ENCODE measurements at places on chromosomes 1 and 21. TPM values are rescaled to one million over a fixed set of nuclear protein-coding genes. Genes with fewer than 3 reads are reported as not detected.

The ERVH48-1 gene
- not detected for polyA plus RNA-seq

The PDZK1 gene
- 0.16 TPM for polyA plus RNA-seq

The CEP85 gene
- polyA plus RNA-seq, result 16.6 TPM

The C1orf94 gene
- polyA plus RNA-seq, result not detected

The ALDH4A1 gene
- polyA plus RNA-seq, result 18.5 TPM

The IFNLR1 gene
- polyA plus RNA-seq, result 0.29 TPM

The LCE1C gene
- polyA plus RNA-seq, result not detected

The SLC45A1 gene
- polyA plus RNA-seq, result 2.5 TPM

The RIMS3 gene
- polyA plus RNA-seq, result 2.9 TPM

The GPR37L1 gene
- polyA plus RNA-seq, result not detected

The PIK3CD gene
- polyA plus RNA-seq, result 6.0 TPM

The PTPRU gene
- 2.9 TPM for polyA plus RNA-seq

The MTARC2 gene
- polyA plus RNA-seq, result 6.1 TPM

The STYXL2 gene
- polyA plus RNA-seq, result not detected

The NR1I3 gene
- not detected for polyA plus RNA-seq

The OR10R2 gene
- polyA plus RNA-seq, result not detected

The CYP4Z1 gene
- polyA plus RNA-seq, result not detected

The TRIM45 gene
- polyA plus RNA-seq, result 7.4 TPM

The MSH4 gene
- polyA plus RNA-seq, result not detected

The OR2L5 gene
- not detected for polyA plus RNA-seq

The C2CD2 gene
- 15.0 TPM for polyA plus RNA-seq

The RSPO1 gene
- polyA plus RNA-seq, result not detected

The TMEM54 gene
- 54.5 TPM for polyA plus RNA-seq

The GJA9 gene
- polyA plus RNA-seq, result not detected

The ADGRL4 gene
- 0.24 TPM for polyA plus RNA-seq

The KISS1 gene
- 0.10 TPM for polyA plus RNA-seq

The MSTO1 gene
- polyA plus RNA-seq, result 22.4 TPM

The ADAMTS4 gene
- 1.2 TPM for polyA plus RNA-seq

The IL22RA1 gene
- 0.03 TPM for polyA plus RNA-seq

The SNAPIN gene
- polyA plus RNA-seq, result 57.6 TPM

The FCN3 gene
- not detected for polyA plus RNA-seq

The VWA5B1 gene
- polyA plus RNA-seq, result not detected

The CELA2B gene
- polyA plus RNA-seq, result not detected

The SAMD13 gene
- 1.3 TPM for polyA plus RNA-seq

The MARK1 gene
- 3.0 TPM for polyA plus RNA-seq

The FCGR3B gene
- not detected for polyA plus RNA-seq

The MYCBP gene
- 16.0 TPM for polyA plus RNA-seq

The CHIA gene
- polyA plus RNA-seq, result not detected

The RGS16 gene
- 0.79 TPM for polyA plus RNA-seq

The CFHR1 gene
- polyA plus RNA-seq, result 0.23 TPM

The LCE1B gene
- not detected for polyA plus RNA-seq

The CYYR1 gene
- not detected for polyA plus RNA-seq

The HSD3B2 gene
- not detected for polyA plus RNA-seq

The TINAGL1 gene
- not detected for polyA plus RNA-seq

The NKAIN1 gene
- 0.54 TPM for polyA plus RNA-seq

The SERTAD4 gene
- polyA plus RNA-seq, result 2.9 TPM

The ATF3 gene
- polyA plus RNA-seq, result 29.7 TPM

The CNR2 gene
- polyA plus RNA-seq, result not detected

The KIRREL1 gene
- 47.8 TPM for polyA plus RNA-seq

The EEIG2 gene
- 2.9 TPM for polyA plus RNA-seq

The SELP gene
- not detected for polyA plus RNA-seq

All from SK-N-SH (cell line).